ENCODE measurements at places on chromosomes 2 and 18.

DNA sequence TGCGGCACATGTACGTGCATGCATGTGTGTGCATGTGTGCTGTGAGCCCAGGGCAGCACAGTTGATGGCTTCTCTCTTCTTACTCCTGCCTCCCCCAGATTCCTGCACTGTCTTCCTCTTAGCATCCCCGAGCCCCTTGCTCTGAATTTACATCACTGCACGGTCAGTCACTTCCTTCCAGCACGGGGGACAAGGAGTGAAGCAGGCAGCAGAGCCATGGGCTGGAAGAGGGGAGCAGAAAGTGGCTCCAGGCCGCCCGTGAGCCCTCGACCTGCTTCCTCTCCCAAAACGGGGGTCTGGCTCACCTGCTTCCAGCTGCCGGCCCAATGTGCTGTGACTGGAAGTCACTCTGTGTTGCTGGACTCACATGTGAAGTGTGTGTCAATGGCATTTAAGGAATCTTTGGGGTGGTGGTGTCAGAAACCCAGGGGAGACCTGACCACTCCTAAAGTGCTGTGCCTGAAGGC is 106.1 kb downstream of the FAM210A start:
- no peak overlapping the region for H3K27ac ChIP-seq
- no peak for DNase-seq
- no peak overlapping the region for H3K4me3 ChIP-seq
- peaks cover 28% of the 10 kb centered on the region for H3K4me1 ChIP-seq
- no peaks in the 10 kb centered on the region for H3K27me3 ChIP-seq

DNA sequence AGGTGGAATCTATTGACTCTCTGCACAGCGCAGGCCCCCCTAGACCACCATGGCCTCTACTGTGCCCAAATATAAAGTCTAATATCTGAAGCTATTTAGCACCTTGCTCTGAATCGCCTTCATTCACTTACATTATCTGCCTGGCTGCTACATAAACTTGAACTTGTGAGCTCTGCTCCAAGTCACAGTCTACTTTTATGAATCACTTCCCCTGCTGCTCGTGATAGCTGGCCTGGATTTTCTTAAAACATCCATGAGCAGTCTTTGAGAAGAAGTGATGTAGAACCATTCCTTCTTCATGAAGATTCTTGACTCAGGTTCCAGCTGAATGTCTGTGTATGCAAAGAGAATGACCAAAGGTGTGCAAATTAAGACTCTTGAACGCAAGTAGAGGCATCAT is 359.5 kb downstream of the RND3 start:
- no peaks in the 10 kb centered on the region for H3K36me3 ChIP-seq
- no peaks in the 10 kb centered on the region for H3K4me1 ChIP-seq
- no peaks in the 10 kb centered on the region for H3K27me3 ChIP-seq
- H3K4me3 ChIP-seq: no peak overlapping the region
- DNase-seq: no peak

- H3K27me3 ChIP-seq: no peaks in the 10 kb centered on the region
- H3K27ac ChIP-seq: no peak overlapping the region
- peaks cover 8% of the 10 kb centered on the region for H3K36me3 ChIP-seq
- H3K4me1 ChIP-seq: no peaks in the 10 kb centered on the region
- H3K4me3 ChIP-seq: no peak overlapping the region
These were observed 29.6 kb downstream of the SLC25A12 start for GRCh38 chr2:171864357-171864985.

DNA sequence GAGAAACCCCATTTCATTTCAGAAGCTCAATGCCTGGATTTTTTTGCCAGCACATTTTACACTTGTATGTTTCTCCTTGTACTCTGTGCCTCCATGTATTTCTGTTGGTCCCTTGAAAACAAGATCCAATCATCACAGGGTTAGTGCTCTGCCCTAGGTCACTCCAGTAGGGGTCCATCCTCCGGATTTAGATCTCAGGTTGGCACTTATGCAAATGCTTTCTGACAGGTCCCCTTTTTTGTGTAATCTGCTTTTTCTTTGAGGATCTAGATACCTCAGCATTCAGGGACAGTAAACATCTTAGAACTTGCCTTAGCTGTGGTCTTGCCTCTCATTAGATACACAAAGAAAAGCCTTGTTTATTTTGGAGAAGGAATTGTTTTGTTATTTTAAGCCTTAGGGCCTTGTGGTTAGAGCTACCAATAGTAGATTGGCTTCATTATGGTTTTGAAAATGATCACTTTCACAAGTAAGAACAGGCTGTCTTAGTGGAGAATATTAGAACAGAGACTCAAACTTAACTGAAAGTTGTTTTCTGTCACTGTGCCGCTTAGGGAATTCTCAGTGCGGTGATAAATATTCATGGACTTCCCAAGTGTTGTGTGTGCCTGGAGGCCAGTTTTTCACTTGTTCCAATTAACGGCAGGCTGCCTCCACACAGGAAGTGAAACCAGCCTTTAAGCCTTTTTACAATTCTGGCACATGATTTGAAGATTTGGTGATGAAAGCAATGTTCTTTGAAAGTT is 7.8 kb downstream of the MERTK start:
- DNase-seq: no peak
- no peak overlapping the region for H3K27ac ChIP-seq
- H3K4me3 ChIP-seq: no peak overlapping the region
- no peaks in the 10 kb centered on the region for H3K36me3 ChIP-seq

Measured in CD4-positive, alpha-beta T cell (primary cell).